Nucleus accumbens (tissue), 56 donors: ENCODE measurements at places on chromosomes 3 and 15.

DNA sequence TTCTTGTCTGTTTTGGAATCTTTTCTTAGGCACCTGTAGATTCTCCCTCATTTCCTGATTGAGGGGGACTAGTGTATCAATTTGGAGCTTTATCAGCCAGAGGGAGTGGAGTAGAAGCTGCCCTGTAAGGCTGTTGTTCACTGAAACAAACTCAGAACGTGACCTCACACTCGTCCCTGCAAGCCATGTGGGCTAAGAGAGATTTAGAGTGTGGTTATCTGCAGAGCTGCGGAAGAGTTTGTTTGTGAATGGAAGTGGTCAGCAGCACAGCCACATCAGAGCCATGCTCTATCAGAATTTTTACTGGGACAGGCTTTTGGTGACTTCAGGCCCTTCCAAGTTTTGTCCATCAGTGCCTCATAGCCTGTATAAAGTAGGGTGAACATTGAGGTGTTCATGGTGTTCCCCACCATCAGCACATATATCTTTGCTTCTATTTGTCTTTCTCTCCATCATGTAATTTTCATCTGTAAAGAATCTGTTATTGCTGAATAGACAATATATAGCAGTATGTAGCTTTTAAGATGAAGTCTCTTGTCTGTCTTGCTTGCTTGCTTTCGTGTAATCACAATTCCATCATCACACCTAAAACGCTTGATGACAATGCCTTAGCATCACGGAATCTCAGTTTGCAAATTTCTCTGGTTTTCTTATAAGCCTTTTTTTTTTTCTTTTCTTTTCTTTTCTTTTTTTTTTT lies 37.0 kb downstream of the LARS2 start:
- DNase-seq, result no peak

DNA sequence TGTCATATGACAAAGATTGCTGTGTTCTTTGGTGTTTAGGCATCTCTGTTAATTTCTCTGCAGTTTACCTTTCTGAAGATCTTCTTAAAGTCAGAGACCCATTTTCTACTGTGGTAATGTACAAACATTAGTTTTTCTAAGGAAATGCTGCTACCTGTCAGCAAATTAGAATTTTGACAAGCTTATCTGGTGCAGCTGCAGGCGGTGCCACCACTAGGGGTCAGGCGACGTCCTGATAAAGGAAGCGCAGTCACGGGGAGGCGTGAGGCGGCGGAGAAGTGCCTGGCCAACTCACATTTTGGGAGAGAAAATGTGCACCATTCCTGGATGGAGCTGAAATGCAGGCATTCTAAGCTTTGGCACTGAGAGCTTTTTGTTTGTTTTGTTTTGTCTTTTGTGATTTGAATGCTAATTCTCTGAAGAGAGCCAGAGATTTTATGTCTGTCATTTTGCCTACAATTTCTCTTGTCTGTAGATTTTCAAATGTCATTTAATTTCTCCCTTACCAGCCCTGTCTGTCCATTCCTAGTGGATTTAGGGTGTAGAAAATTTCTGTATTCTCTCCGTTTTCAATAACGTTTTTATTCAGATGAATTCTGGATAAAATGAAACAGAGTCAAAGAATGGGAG lies 24.9 kb upstream of the SIAH2 start:
- DNase-seq, result peak; percentile 47

GRCh38 chr3:159800434-159801155 lies 188.0 kb upstream of the IL12A start:
- no peak for DNase-seq

DNA sequence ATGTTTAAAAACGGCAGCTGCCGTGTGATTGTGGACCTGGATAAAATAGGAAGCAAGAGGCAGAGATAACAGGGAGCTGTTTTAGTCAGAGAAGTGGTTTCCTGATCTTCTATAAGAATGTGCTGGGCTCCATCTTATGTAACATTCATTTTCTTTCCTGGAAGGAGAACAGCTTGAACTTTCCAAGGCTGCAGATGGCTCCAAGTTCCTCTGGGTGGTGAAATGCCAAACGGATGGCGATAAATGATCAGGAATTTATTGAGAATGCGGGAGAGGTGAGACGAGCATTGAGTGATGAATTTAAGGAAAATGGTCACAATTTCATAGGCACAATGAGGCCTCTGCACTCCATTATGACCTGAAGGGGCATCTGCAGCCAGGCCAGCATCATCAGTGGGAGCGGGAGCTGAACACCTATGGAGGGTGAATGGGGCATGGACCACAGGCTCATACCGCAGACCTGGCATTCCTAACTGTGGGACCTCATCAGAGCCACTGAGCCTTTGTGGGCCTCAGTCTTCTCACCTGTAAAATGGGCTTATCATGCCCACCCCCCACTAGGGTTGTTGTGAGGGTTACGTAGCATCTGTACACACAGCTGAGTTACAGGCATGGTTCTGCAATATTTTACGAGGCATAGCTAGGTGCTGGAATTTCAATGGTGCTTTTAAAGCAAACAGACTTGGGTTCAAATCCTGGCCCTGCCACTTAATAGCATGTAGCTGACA lies 17.1 kb downstream of the MGLL start:
- no peak for DNase-seq

- DNase-seq, result no peak
Observed at GRCh38 chr3:62028236-62028635, 345.1 kb downstream of the FEZF2 start.

DNA sequence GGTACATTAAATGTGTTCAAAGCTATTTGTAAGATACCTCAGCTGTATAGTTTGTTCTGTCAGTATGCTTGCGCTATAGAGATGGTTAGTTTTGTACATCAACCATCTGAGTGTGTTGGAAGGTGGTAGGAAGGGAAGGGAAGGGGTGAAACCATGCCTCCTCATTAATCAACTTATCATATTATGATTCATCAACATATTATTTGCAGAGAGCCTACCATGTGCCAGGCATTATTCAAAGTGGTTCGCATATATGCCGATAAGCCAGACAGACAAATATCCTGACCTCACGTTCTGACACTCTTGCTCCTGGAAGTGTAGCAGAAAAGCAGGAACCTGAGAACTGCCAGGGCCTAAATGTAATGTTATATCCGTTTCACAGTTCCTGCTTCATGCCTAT lies 248.1 kb upstream of the NR2E3 start:
- DNase-seq, result no peak

DNA sequence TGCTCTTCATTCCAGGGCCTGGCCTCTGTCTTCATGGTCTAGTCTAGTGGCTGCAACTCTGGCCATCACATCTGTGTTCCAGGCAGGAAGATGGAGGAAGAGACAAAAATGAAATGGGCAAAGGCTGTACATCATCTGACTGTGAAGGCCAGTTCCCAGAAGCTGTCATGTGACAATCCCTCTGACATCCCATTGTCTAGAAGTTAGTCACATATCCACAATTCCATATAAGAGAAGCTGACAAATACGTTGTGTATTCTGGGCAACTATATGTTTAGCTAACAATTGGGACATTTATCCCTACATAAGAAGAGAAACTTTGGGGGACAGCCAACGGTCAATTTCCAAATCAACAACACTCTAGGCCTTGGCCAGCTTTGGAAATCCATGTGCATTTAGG lies 34.5 kb upstream of the C3orf70 start:
- DNase-seq, result no peak

DNA sequence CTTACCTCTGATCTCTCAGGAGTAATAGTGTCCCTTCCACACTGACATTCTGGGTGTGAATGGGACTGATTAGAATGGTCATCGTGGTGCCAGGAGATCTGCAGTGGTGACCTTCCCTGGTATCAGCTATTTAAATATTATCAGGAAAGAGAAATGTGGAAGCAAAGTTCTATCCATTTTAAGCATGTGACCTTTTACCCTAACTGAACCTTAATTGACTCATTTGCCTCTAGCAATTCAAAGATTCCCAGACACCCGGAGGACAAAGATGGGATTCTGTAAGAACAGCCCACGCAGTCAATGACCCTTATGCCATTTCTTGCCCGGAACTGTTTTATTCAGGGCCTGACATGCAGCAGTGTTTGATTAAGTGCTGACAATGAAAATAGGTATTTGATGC lies 10.3 kb downstream of the LIPC start:
- DNase-seq, result no peak

DNA sequence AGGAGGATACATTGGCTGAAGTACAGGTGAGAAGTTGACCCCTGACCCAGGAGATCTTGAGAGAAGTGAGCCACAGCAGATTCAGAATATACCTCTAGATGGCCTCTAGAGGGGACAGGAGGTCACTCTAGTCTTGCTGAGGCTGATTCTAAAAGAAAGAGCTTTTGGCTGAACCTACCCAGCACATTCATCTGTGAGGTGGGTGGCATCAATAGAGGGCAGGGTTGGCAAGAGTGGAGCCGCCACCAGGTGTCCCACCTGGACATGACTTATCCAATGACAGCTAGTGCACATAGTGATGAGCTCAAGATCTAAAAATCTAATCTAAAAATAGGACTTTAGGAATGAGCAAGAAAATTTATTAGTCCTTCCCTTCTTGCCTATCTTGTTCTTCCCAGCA lies 51.6 kb downstream of the CYP19A1 start:
- DNase-seq, result no peak

- DNase-seq, result no peak
Observed at GRCh38 chr3:32860499-32860898, 42.7 kb downstream of the TRIM71 start.

GRCh38 chr3:43620831-43621655 lies 768 bp downstream of the ANO10 start:
- no peak for DNase-seq
